GM18507 (cell line): ENCODE measurements at places on chromosomes 3 and 15.

DNA sequence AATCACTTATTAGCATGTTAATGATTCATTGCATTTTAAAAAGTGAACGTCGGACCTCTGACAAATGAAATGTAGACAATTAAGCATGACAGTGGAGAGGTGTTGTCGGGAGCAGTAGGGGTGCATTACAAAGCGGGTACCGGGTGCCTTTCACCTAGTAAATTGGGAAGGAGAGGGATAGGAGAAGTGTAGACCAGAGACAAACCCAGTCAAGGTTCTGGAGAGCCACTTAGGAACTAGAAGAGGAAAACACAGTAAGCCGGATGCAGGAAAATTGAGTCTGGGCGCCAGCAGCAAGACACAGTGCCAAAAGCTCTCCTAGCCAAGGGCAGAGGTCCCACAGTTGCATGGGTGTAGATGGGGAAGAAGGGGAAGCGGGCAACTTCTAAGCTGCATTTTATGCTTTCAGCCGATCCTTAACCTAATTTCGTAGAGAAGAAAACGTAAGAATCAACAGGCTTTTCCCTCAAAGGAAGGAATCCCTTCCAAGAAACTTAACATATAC is 3.1 kb upstream of the CERS3 start:
- no peak for DNase-seq

- no peak for DNase-seq
These were observed 1.8 kb downstream of the CCDC13 start for GRCh38 chr3:42771271-42771670.

GRCh38 chr3:40869939-40870338 is 329.4 kb upstream of the CTNNB1 start:
- no peak for DNase-seq

DNA sequence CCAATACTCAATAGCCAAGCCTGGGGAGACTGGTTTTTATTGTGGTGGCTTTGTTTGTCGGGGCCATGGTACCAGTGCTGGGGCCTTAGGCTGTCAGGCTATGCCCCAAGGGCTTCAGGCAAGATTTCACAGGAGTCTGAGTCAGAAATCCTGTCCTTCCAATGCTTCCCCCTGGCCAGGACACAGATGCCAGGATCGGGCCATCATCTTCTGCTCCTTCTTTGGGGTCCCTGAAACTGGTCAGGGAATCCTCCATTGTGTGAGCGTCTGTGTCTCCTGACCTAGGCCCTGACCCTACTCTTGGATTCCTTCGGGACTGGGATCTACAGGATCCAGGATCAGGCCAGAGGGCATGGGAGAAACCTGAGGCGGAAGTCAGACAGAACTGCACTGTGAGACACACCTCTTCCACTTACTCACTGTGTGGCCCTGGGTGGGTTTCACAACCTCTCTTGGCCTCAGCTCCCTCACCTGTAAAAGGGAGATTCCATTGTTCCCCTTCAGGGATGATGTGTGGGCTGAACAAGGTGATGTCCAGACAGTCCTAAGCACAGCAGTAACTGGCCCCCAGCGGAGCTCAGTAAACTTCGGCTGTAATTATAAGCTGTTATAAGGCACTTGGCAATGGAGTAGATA is 292.7 kb downstream of the UACA start:
- DNase-seq, result no peak

GRCh38 chr3:55122312-55122711 is 194.5 kb upstream of the LRTM1 start:
- DNase-seq, result no peak

DNA sequence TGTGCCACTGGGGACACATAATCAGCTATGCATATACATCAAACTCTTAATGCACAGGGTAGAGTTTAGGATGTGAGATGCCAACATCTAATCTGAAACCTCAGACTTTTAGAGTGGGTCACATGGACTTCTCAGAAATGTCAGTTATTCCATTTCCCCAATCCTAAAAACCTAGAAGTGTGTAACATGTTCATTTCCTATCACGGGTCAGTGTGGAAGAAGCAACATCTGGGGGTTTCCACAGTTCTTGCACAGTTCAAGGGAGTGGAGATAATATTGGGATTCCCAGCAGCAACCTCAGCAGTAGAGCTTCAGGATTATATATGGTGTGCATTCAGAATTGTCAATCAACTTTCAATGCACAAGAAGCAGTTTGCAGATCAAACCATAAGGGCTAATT is 44.4 kb upstream of the SPRED1 start:
- no peak for DNase-seq

GRCh38 chr3:71724584-71725270 is 475 bp downstream of the EIF4E3 start:
- peak; percentile 4 for DNase-seq

DNA sequence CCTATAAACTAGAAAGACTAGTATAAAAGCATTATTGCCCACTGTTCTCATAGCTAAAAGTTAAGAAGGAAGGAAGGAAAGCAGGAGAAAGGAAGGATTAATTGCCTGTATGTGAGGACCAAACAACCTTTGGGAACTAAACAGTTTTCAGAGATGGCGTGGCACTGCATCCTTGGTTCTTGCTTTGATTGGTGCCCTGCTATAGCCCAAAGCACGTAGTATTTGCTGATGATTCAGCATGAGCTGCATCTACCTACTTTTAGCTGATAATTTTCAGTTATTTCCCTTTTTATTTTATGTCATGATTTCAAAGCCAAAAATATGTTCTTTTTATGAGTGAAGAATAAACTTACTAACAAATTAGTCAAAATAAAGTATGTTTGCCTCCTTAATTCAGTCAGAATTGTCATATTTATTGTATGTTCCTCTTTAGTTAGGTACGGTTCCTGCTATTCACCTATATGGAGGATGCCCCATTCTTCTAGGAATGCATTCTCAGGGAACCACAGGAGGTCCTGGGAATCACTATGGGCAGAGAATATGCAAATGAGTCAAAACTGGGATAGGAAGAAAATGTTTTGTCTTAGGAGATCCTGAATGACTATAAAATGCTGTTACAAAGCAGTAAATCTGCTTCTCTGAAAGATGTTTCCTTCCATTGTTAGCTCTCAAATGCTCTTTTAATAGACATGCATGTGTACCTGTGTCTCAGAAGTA is 65.4 kb upstream of the THSD4 start:
- DNase-seq, result no peak

GRCh38 chr3:71578054-71578751 is 5.3 kb downstream of the FOXP1 start:
- no peak for DNase-seq

DNA sequence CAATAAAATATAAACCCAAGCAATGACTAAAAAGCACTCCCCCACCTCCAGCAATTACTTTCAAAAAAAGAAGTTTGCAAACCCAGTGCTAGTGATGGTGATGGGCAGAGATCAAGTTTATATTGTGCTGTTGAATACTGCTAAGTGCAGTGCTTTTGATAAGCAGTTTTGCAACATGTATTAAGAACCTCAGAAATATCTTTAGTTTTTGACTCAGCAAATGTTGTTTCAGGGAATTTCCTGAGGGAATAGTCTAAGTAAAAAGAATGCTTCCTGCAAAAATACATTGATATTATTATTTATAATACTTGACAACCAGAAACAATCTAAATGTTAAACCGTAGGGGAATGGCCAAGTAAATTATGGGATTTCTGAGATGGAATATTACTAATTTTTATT is 69.3 kb downstream of the ADAMTSL3 start:
- DNase-seq, result no peak

- no peak for DNase-seq
These were observed 540.8 kb downstream of the FOXP1 start for GRCh38 chr3:71042759-71043158.

DNA sequence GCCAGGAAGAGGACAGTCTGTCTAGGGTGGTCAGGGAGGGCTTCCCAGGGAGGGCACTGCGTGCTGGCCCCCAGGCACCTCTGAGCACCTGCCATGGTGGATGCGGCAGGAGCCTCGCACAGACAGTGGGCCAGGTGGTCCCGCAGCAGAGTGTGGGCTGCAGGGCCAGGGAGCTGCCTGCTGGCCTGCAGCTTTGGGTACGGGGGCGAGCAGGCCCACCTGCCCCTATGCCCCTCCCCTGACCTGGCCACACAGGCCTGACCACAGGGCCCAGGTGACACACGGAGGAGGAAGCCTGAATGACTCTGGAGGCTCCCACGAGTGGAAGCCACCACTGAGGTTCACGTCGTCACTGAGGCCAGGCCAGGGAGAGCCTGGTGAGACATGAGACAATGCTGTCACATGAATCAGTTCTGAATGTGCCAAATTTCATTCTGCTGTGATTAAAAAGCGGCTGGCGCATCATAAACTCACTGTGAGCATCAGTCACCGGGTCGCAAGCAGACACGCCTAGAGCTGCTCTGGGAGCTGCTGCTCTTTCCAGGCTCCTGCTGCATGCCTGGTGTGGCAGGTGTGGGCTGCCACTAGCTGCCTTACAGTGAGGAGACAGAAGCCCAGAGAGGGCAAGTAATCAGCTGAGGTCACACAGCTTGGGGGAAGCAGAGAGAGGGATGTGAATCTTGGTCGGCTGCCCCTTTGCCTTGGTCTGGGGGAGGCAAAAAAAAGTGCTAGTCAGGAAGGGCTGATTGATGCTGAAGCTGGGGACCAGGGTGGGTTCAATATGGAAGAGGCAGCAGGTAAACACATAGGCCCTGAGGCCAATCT is 39.5 kb upstream of the IQSEC1 start:
- no peak for DNase-seq

DNA sequence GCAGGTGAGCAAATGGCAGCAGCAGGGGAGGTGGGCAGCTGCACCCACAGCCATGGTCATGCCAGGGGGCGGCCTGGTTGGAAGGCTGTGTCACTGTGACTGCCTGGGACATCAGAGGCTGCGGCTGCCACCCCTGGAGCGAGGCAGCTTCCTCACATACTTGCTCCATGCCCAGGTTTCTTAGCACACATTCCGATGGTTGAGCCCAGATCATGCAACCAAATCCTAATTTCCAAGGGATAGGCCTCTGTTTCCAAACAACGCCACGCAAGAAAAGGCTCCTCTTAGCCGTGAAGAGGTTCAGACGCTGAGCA is 11.6 kb upstream of the NRROS start:
- no peak for DNase-seq
